ENCODE measurements at places on chromosomes 5 and 9. TPM values are rescaled to one million over a fixed set of nuclear protein-coding genes. Genes with fewer than 3 reads are reported as not detected.

Gene IFNK
- not detected for total RNA-seq

Gene TTLL11
- 4.8 TPM for total RNA-seq

Gene TOR1A
- total RNA-seq: 31.5 TPM

Gene TCF7
- total RNA-seq: 3.1 TPM

Gene SHISAL2B
- total RNA-seq: not detected

Gene STING1
- total RNA-seq: 70.2 TPM

Gene RASEF
- 1.2 TPM for total RNA-seq

Gene GAS1
- 7.4 TPM for total RNA-seq

Gene CD274
- 5.9 TPM for total RNA-seq

Gene CA9
- 0.26 TPM for total RNA-seq

Gene PFN3
- total RNA-seq: not detected

Gene SPATA31C2
- not detected for total RNA-seq

Gene IL5
- not detected for total RNA-seq

Gene ARL10
- total RNA-seq: 9.8 TPM

Gene PLPP7
- 8.2 TPM for total RNA-seq

Gene PCDHB3
- 0.77 TPM for total RNA-seq

Gene DBH
- total RNA-seq: not detected

Gene CKMT2
- total RNA-seq: 19.3 TPM

Gene MED7
- total RNA-seq: 9.8 TPM

Gene CSF2
- total RNA-seq: 0.51 TPM

Gene ZNG1E
- total RNA-seq: 23.4 TPM

Gene REEP2
- 14.4 TPM for total RNA-seq

Gene OR1Q1
- not detected for total RNA-seq

Gene ERGIC1
- total RNA-seq: 113 TPM

Gene LCP2
- not detected for total RNA-seq

Gene TSC1
- 41.5 TPM for total RNA-seq

Gene FBXO10
- 12.2 TPM for total RNA-seq

Gene CCDC192
- total RNA-seq: not detected

Gene KIF3A
- total RNA-seq: 10.5 TPM

Gene GZMA
- total RNA-seq: not detected
